ENCODE measurements at places on chromosomes 3 and 15.

GRCh38 chr3:163056874-163057497, 1560.4 kb downstream of the OTOL1 start:
- peak; percentile 56 for DNase-seq

DNA sequence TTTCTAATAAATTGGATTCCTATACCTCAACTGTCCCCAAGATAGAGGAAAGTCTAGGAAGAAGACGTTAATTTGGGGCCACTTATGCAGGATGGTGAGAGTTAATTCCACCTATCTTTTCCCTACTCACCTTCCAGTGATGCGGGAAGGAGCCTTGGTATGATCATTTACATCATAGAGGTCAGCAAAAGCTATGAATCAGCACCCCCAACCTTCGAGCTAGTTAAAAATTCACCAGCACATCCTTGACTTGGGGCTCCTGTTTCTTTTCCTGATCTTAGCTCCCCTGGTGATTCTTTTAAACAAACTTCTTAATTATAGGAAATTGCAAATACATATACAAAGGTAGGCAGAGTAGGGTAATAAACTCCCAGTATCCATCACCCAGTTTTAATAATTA, 366.6 kb downstream of the SOX2 start:
- no peak for DNase-seq

- no peak for DNase-seq
These were observed 64.2 kb downstream of the OXNAD1 start for GRCh38 chr3:16329036-16329825.

GRCh38 chr15:36529296-36530011, 50.0 kb upstream of the CDIN1 start:
- no peak for DNase-seq

DNA sequence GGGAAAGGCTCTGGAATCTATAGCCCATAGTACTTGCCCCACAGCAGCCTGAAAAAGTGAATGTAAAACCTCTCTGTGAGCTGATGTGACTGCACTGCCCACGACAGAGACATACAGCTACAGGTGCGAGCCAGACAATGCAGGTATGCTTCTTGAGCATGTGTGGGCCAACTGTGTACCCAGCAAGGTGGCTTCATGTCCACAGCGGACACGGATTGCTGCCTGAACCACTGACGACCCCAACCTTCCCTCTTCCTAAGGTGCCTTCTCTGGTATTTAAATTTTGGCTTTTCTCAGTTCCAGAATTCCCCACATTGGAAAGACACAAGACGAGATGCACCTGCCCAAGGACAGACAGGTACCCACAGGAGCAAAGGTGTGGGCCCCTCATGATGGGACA, 65.8 kb downstream of the SCN5A start:
- no peak for DNase-seq

DNA sequence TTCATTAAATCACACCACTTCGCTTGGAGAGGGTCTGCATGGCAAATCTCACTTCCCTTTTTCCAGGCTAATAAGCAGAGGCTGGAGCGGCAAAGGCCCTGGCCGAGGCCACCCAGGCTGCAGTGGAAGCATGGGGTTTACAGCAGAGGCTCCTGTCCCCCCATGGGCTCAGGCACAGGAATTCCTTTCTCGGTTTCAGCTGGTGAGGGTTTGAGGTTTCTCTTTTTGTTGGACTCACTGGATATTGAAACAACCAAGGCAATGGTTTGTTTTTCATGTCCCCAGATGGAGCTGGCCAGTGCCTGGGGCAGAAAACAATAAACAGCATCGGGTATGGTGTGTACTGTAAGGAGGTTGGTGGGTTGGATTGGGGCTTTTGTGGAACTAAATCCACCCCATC, 175.6 kb upstream of the RASGRP1 start:
- no peak for DNase-seq

DNA sequence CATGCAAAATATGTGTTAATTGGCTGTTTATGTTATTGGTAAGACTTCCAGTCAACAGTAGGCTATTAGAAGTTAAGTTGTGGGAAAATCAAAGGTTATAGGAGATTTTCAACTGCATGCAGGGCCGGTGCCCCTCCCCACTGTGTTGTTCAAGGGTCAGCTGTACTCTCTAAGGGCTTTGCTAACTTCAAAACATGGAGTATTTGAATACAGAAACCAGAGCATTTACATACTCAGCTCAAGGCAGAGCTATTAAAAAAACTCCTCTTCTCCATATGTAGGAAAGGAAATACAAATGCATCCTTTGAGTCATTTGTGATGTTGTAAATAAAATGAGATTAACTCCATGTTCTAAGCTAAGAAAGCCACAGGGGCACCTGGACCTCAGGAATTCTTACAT, 16.8 kb downstream of the IL17RB start:
- DNase-seq, result no peak

GRCh38 chr15:75067123-75067830, 43.9 kb downstream of the PPCDC start:
- DNase-seq, result peak; percentile 59

DNA sequence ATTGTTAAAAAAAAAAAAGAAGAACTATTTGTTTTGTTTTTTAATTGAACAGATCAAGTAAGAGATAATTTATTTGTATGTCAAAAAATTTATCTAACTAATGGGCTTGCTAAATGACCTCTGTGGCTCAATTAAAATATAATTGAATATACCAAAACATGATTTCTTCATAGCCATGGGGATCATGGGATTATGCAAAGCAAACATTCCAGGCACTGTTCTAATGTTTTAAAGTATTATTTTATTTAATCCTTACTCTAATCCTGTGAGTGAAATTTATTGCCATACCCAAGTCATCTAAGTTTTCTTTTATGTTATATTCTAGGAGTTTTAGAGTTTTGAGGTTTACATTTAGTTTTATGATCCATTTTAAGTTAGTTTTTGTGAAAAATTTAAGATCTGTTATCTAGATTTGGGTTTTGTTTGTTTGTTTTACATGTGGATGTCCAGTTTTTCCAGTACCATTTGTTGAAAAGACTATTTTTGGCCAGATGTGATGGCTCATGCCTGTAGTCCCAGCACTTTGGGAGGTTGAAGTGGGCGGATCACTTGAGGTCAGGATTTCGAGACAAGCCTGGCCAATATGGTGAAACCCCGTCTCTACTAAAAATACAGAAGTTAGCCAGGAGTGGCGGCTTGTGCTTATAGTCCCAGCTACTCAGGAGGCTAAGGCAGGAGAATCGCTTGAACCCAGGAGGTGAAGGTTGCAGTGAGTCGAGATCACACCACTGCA, 52.3 kb upstream of the CNOT10 start:
- DNase-seq, result no peak

DNA sequence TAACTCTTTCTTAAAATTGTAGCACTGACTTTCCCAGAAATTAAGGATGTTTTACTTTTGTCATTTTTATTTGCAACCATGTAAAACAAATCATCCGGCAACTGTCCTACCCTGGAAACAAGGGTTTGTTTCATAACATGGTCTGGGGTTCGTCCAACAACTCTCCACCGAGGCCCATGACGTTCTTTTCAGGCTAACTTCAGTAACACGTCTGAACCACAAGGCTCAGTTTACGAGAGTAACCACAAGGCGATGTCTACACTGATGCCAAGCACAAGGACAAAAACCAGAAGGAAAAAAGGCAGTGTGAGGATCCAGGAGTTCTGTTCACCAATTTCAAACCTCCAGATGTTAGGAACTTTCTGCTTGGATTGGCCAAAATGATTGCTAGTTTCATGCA, 546.1 kb downstream of the NTRK3 start:
- no peak for DNase-seq

DNA sequence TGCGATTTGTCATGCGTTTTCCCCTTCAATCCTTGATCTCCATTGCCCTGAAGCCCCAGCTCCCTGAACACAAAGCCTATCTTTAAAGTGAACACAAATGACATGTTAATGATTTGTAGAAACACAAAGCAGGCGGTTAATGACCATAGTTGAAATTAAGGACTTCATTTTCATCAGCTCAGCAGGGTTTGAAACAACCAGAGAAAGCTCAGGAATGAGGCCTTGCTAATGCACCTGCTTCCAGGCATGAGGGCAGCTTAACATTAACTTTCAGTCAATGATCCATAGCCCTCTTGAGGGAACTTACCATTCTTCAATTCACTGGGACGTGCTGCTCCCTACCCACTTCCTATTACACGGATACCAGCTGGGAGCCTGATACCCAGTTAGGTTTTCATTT, 427.2 kb upstream of the CBLB start:
- DNase-seq, result no peak

GRCh38 chr3:3082234-3082924, 27.8 kb downstream of the IL5RA start:
- no peak for DNase-seq

GRCh38 chr3:11603628-11604027, 40.1 kb downstream of the VGLL4 start:
- DNase-seq, result no peak

GRCh38 chr15:31925541-31925940, 104.8 kb upstream of the CHRNA7 start:
- no peak for DNase-seq

DNA sequence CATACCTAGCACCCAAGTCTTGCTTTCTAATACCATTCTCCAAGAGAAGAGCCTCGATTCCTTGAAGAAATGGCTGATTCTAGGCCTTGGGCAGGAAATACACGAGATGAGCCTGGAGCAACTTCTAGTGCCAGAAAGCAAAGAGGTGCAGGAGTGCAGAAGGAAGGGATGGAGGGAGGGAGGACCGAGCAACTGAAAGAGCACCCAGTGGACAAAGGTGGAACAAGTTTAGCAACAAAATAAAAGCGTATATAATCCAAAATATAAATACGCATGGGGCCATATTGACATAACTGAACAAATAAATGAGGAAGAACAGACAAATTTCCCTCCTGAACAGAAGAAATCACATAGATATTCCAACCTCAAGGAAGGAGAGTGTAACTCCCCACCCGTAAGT, 34.4 kb downstream of the CHSY1 start:
- no peak for DNase-seq

- DNase-seq, result peak; percentile 24
These were observed 182.2 kb downstream of the ABHD5 start for GRCh38 chr3:43872901-43873300.

DNA sequence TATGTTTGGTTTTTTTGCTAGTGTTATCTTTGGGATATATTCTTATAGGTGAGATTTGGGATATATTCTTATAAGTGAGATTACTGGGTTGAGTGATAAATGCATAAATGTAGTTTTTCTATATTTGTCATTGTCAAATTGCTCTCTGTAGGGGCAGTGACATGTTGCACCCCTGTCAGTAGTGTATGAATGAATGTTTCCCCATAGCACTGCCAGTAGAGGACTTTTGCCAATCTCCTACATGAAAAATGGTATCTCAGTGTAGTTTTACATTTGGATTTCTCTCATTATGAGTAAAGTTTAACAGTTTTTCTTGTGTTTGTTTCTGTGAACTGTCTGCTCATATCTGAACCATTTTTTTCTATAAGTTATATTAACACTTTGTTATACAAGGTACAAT, 13.6 kb downstream of the U2SURP start:
- no peak for DNase-seq

GRCh38 chr3:42492508-42493080, 9.8 kb upstream of the VIPR1 start:
- DNase-seq, result no peak

- DNase-seq, result no peak
These were observed 2.8 kb upstream of the CD47 start for GRCh38 chr3:108093616-108094015.

DNA sequence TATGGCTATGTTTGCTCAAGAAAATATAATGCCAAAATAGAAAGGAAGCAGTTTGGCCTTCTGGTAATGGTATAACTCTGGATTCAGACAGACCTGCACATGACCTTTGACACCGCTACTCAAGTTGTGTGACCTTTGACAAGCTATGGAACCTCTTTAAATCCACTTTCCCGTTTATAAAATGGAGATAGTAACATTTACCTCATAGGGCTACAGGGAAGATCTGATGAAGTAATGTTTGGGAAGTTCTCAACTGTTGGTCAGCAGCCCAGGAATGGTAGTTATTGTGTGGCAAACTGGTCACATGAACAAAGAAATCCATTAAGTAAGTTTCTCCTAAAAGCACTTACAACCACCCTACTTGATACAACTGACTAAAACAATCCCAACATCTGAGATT, 95.1 kb upstream of the PHLDB2 start:
- DNase-seq, result no peak

DNA sequence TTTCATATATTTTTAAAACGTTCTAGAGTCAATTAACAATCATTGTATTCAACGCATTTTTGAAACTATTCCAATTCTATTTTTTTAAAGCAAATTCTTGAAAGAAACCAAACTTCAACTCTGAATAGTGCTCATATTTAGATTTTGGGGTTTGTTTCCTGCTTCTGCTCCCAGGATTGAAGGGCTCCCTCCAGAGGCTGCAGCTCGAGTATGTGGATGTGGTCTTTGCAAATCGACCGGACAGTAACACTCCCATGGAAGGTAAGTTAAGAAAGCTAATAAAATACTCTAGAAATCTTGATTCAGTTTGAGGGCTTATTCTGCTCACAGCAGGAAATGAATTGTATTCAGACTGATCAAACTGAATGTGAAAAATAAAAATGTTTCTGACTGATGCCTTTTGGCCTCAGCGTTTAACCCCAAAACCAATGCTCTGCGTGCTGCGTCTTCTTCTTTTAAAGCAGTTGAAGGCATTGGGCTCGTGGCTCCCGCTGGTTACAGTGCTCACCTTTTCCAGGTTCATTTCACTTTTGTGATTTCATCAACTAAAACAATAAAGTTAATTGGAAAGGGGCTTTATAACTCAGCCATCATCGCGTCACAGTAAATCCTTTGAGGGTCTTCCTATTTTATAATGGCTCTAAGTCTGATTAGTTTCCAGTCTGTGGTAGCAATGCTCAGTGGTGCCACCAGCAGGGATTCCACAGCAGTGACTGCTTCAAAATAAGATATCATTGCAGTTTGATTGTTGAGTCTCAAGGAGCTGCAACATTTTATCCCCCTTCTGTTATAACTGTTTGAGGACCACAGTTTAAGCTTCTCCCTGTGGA, 80.1 kb downstream of the SSR3 start:
- DNase-seq, result peak; percentile 14

DNA sequence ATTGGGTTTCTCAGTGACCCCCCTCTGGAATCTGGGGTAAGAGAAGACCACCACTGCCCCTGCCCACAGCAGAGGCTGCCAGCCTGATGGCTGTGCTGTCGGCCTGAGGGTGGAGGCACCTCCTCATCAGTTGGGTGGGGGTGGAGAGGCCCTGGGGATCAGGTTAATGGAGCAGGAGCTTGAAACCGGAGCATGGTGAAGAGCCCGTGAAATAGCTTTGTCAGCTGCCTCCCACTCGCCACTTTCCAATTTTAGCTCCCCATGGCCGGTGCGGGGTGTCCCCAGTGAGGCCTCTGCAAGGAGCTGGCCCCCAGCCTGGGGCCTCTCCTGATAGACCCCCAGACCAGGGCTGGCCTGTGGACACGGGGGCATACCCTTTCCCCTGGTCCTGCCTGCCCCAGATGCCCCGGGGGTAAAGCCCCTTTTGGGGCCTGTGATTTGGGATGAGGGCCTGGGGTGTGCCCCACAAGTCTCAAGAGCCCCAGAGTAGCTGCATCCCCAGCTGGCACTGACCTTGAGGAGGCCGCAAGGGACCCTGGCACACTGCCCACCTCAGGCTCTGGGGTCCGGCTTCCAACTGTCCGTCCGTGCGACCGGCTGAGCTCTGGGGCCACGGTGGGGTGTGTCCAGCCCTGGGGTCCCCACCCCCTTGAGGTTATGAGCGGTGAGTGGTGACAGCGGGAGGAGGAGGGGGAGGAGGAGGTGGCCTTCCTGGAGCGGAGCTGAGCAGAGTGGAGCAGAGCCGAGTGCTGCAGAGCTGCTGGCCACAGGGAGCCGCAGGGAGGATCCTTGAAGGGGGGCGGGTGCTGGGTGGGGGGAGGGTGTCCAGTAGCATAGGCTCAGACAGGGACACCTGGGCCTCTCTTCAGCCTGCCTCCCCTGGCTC, at the start of gene HHATL:
HHATL (minus strand) TSS at position 733 of the 886 bp plus-strand sequence. CDS start 1,972 bp downstream, outside the sequence.
- DNase-seq, result no peak

- DNase-seq, result peak; percentile 42
These were observed at the start of gene ARHGAP31 for GRCh38 chr3:119293871-119294695. Gene ARHGAP31, plus strand, starts transcription at chr3:119294383. Its CDS starts 522 bp downstream, at chr3:119294905.
